Stimulated activated CD4-positive, alpha-beta T cell treated with anti-CD3 and anti-CD28 coated beads, Interleukin-1b, Interleukin-23, amount 100 ng/mL, for 1 hour (primary cell): ENCODE measurements at places on chromosomes 2 and 18.

DNA sequence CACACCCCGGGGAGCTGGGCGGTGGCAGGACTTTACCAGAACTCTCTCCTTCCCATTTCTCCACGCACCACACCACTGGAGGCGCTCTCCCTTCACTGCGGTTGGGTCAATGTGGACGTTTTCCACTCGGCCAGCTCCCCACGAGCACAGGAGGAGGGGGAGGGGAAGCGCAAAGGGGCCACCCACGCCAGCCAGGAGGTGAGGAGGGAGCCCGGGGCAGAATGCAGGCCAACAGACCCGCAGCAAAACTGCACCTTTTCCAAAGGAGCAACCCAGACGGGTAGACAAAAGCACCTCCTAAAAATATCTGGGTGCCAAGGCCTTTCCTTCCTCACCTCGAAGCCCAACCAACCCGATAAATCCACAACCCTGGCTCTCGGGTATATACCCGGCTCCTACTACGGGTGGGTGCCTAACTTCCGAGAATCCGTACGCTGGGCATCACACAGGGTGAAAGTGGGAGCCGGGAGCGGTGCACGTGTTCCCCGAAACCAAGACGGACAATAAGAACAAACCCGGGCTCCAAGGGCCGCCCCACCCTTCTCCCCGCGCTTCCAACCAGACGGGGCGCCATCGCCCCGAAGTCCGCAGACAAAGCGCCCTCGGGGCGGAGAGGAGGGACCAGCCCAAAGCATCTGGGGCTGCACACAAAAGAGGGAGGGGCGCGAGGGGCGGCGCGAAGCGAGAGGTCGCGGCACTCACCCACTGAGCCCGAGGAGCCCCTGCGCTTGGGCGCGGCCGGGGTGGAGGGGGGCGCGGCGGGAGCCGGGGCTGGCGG lies 1.0 kb downstream of the RTN4 start:
- peak; percentile 24 for DNase-seq

DNA sequence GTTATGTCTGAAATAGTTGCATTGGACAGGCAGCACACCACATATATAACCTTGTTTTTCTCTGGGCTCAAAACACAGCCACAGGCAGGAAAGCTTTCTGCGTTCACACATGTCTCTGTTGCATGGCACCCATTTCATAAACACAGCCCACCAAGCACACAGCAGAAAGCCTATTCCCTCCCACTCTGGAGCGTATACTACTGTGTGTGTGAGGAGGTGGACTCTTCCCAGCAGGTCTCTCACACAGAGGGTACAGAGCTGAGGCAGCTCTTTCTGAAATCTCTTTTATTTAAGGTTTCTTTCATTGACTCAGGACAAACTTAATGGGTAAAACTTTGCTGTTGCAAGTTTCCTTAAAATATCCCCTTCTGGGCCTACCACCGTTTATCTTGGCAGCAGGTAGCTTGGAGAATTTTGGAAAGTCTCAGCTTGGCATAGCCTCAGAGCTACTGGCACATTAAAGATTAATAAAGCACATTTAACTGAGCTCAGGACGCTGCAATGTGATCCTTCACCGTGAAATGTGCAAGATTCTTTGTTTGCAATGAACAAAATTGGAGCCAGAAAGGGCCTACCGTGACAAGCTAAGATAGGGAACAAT lies 105.1 kb upstream of the NCKAP5 start:
- no peak for DNase-seq

GRCh38 chr2:232338759-232339106 lies 39.8 kb upstream of the ALPP start:
- no peak for DNase-seq

DNA sequence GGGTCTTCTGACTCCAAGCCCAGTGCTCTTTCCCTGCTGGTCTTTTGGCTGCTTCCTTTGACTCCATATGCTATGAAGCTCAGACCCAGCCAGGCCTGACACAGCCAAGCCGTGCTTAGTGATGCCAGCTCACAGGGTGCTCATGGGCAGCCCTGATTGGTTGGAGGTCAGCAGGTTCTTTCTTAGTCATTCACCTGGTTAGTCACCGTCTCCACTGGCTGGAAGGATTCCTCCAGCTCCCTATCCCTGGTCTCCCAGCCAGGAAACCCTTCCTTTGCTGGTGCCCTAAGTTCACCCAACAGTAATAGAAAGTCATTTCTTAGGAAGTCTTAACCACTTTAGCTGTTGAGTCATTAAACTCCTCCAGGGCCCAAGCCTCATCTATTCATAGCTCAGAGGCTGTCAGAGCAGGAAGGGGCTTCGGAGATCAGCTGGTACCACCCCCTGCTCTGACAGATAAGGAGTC lies 3.9 kb downstream of the KCNK3 start:
- DNase-seq: no peak

DNA sequence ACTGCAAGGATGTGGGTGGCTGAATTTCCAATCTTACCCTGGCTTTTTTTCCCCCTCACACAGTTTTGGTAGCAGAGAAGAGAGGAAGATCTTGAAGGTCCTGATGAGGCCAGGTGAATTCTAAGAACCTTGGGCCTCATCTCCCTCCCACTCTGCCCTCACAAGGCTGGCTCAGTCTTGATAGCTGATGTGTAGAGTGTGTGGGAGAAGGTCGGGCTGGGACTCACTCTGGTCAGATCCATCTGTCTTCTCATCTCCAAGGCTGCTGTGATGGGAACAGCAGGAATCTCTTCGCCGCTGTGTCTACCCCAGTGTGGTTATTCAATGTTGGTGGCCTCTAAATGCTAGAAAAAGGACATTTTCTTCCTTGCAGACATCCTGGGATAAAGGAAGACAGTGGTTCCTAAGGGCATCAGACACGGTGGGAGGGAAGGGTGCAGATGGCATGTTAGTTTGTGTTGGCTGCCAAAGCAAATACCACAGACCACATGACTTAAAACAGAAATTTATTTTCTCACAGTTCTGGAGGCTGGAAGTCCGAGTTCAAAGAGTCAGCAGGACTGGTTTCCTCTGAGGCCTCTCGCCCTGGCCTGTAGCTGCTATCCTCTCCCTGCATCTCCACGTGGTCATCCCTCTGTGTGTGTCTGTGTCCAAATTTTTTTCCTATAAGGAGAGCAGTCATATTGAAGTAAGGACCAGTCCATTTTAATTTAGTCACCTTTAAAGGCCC lies 37.6 kb upstream of the MGAT4A start:
- DNase-seq: no peak

DNA sequence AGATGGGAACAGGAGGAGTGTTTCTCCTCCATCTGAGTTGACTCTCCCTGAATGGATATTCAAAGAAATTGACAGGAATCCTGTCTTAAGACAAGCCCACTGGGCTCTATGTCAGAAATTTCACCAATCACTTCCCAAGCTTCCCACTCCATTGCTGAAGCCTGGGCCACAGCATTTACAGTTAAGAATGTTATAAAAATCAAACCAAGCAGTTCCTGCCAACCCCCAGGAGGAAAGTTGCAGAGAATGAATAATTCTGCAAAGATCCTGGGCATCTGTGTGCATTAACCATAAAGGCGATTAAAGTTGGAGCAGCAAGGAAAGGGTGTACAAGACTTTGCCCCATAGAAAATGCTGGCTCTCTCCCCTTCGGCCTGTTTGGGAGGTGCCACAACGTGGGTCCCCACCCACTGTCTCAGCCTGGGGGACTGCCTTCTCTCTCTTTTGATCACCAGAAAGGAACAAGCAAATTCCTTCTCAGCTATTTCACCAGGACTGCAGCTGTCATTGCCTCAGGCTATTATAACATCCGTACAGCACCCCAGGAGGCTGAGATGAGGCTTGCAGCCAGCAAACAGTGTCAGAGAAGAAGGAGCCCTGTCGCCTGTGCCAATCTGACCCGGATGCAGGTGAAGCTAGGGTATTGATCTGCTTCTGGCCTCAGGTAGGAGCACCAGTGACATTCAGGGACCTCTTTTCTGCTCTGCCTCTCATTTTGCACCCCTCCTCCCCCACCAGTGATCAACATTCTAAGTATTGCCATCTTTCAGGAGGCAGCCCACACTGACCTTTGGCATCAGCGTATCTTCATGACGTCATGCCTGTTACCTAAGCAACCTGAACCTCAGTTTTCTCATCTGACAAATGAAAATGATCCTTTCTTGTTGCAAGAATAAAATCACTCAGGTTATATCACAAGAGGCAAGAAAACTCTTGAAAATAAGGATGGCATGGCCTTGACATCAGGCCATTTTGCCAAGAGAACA lies 219.0 kb downstream of the SH3BP4 start:
- no peak for DNase-seq

- no peak for DNase-seq
Measured at GRCh38 chr2:165582409-165582808, 112.9 kb downstream of the CSRNP3 start.
